ENCODE measurements at places on chromosomes 11 and 22.

DNA sequence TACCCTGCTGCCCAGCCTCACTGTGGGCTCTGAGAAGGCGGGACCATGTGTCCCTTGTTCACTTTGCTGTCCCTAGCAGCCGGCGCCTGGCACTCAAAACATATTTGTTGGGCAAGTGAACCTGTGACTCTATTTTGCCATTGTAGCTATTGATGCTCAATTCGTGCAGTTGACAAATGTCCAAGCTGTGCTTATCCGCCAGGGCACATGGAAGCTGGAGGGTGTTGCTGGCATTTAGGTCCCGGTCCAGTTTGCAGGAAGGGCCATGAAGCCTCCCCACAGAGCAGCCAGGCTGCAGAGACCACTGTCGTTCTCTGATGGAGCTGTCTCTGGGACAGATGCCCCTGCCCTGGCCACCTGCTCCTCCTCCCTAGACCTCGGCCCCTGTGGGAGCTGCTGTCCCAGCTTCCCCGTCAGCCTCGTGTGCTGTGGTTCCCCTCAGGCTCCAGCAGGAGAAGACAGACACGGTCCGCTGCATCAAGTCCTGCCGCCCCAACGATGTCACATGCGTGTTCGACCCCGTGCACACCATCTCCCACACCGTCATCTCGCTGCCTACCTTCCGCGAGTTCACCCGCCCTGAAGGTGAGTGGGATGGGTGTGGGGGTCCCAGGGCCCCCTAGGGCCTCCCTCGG is 71.5 kb downstream of the FBLN1 start:
- no peak for DNase-seq

GRCh38 chr11:86575208-86575855 is 97.1 kb downstream of the ME3 start:
- DNase-seq = no peak

GRCh38 chr11:58922479-58922878 is 16.8 kb upstream of the GLYATL1 start:
- DNase-seq = no peak

DNA sequence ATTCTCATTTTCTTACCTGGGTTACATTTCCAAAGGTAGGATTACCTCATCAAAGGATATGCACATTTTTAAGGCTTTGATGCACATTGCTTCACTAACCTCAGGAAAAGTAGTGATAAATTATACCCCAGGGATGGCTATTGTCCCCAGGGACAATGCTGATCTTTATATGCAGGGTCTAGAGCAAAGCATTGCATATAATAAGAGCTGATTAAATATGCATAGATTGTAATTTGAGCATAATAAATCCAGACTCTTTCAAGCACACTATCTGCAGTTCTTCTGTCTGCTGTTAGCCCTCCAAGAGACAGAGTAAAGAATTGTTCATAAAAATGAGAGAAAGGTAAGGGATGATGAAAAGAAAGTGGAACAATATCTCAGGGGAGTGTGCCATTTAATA is 57.3 kb upstream of the SYT13 start:
- DNase-seq = no peak

DNA sequence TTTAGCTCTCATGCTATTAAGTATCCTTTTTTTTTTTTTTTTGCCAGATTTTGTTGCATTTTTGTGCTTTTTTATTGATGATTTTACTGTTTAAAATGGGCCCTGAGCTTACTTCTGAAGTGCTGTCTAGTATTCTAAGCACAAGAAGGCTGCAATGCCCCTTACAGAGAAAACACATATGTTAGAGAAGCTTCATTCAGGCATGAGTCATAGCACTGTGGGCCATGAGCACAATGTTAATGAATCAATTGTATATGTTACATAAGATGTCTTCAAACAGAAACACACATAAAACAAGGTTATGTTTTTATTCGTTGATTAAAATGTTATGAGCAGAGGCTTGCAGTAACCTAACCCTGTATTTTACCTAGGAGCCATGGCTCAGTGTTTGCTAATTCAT is 117.8 kb upstream of the C11orf87 start:
- no peak for DNase-seq

- peak; percentile 57 for DNase-seq
Measured at GRCh38 chr11:46295312-46296058, 18.0 kb downstream of the CREB3L1 start.

- no peak for DNase-seq
Measured at GRCh38 chr11:3047637-3048036, 9.6 kb downstream of the CARS1 start.

DNA sequence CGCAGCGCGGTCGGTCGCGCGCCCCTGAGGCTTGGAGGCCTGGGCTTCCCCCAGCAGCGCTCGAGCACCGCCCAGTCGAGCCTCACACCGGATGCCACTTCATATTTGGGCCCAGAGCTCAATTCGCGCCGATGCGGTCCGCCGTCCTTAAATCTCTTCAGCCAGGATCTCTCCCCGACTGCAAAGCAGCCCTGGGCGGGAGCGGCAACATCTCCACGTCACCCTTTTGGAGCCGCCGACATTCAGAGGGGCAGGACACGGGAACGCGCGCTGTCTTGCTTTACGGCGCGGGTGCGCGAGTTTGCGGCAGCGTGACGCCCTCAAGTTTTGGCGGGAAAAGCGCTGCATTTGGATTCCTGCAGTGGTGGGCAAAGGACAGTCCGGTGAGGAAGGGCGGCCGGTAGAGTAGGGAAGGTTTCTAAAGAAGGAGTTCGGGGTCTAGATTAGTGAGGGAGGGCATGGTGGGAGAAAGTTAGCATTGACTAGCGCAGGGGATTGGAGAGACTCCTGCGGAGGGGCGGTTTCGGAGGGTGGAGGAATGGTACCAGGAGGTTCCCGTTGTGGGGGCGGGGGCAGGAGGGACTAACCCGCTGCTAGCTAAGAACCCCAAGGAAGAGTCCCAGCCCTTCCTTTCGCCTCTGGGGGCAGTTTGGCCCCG is 796 bp downstream of the CHEK1 start:
- DNase-seq = peak; percentile 77

Measured in activated CD8-positive, alpha-beta memory T cell treated with anti-CD3 and anti-CD28 coated beads for 1 hour (primary cell).